ENCODE measurements at places on chromosomes 1 and 21.

DNA sequence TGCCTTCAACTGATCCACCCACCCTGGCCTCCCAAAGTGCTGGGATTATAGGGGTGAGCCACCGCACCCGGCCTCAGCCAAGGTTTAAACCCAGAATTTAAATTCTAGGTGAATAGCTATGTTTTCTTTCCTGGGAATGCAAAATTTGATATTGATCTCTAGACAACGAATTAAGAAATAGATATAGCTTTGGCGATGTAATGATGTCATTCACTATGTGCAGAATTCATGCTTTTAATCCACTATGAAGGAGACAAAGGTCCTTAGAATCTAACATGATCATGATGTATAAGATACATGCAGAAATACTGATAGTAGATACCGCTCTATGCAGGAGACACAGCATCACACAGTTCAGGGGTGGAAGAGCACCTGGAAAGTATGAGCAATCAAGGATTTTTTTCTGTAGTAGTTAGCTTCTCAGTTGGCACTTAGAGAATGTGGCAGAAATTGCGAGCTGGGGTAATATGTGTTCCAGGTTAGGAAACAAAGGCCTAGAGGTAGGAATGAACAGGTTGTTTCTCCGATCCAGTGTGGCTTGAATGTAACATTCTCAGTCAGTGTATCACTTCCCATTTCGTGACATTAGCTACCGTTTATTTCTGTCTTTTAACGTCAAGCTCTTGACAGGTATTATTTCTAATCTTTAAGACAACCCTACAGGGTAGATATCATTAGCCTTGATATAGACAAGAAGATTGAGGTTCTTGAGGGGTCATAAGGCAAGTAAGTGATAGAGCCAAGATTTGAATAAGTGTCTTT is 3.0 kb upstream of the CEP350 start:
- no peak for DNase-seq

DNA sequence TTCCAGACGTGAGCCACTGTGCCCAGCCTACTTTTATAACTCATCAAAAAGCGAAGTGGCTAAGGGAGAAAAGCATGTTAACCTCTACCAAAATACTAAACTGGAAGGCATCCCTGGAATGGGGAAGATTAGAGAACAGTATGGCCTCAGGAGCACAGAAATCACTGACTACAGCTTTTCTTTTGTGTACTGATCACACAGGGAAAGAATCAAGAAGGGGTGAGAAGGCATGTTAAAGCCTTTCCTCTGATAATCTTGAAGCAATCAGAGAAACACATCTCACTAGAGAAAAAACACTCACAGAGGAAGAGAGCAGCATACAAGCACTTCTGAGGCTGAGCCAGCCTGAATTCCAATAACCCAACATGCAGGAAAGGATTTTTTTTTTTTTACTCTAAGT is 10.7 kb downstream of the PCAT6 start:
- no peak for DNase-seq

DNA sequence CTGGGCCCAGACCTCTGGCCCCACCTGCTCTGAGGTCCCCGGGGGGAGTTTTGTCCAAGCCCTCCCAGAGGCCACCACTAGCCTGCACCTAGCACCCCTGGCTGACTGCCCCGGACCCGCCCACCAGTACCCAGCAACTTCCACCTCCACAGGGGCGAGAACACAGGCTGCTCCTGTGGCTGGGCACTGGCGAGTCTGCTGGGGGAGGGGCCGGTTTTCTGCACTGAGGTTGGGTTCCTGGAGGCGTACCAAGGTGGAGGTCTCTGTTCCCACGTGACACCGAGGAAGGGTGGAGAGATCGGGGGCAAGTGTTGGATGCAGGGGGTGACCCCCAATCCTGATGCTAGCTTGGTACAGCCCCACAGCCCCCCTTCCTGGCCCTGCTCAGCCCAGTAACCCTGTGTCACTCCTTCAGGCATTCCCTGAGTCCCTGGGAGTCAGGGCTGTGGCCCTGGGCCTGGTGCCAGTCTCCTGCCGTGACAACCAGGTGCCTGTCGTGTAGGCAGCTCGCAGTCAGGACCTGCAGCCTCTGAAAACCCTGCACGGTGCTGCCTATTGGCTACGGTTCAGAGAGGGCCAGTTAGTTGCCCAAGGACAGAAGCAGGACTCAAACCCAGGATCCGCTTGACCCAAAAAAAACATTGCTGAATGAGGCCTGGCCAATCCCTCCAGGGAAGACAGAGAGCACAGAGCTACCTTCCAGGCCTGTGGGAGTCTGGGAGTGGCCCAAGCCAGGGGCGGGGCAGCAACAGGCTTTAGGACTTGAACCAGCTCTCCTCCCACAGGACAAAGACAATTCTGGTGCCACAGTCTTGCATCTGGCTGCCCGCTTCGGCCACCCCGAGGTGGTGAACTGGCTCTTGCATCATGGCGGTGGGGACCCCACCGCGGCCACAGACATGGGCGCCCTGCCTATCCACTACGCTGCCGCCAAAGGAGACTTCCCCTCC is 3.1 kb downstream of the ESPN start:
- DNase-seq = no peak

GRCh38 chr1:99673315-99673714 is 27.4 kb downstream of the PALMD start:
- no peak for DNase-seq

DNA sequence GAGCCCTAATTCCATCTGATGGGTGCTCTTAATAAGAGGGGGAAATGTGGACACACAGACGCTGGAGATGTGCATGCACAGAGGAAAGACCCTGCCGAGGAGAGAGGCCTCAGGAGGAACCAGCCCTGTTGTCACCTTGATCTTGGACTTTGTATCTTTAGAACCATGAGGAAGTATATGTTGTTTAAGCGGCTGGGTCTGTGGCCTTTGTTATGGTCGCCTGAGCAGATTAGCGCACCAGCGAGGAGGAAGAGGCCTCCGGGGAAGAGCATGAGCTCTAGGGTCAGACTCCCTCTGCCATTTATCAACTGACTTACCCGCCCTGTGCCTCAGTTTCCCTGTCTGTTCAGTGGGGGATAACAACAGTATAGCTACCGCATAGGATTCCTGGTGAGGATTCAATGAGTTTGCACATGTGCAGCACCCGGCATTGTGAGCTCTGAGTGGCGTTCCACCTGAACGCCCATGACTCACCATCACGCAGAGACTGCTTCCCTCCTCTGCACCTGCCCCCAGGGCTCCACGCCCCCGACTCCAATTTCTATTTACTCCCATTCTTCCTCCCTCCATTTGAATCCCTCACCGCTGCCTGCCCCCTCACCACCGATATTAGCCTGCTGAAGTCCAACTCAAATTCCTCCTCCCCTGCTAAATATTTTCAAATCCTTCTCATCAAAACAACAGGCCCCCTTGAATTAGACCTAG is 67.2 kb downstream of the ATP5PO start:
- no peak for DNase-seq

DNA sequence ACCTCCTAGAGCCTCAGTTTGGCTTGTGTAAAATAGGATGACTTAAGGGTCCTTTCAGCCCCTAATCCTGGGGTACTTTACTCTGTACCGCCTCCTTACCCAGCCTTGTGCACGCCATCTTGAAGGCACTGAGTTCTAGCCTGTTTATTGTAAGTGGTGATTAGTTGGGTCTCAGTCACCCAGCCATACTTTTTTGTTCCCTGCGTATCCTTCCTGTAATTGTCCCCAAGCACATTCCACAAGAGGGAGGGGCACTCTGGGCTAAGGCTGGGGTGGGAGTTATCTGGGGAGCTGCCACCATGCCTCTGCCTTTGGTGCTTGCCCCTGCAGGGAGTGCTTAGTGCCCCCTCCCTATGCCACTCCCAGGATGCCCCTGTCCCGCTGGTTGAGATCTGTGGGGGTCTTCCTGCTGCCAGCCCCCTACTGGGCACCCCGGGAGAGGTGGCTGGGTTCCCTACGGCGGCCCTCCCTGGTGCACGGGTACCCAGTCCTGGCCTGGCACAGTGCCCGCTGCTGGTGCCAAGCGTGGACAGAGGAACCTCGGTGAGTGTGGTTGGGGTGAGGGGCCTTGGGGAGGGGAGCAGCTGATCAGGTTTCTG is 856 bp downstream of the FDPS start:
- no peak for DNase-seq

DNA sequence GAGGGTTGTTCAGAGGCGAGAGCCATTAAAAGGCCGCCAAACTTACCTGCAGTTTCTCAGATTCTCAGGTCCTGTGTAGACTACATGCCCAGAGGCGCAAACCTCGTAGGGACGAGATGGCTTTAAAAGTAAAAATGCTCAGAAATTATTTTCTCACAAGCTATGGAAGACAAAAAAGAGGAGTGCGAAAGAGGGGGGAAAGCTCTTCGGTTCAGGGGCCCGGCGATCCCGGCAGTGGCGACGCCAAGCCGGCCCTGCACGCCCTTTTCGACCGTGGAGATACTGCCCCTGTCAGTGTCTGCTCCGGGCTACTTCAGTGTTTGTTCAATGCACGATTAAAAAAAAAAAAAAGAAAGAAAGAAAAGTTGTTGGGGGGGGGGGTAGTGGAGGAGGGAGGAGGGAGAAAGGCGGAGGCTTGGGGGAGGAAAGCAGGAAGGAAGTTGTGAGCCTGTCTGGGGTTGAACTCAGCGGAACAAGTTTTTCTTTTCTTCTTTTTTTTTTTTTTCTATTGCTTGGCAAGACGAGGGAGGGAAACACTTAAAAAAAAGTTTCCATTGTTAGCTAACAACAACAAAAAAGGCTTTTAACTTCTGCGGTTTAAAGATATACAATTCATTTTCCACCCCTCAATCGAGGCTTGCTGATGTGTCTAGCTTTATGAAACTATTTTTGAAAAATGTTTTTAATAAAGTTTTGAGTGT is at the start of gene ITPKB:
ITPKB (minus strand) TSS at position 288 of the 701 bp plus-strand sequence. CDS start 1,824 bp downstream, outside the sequence.
- DNase-seq = no peak

- DNase-seq = no peak
Measured at GRCh38 chr1:232317350-232317749, 312.6 kb downstream of the SIPA1L2 start.

- DNase-seq = no peak
Measured at GRCh38 chr1:40853885-40854170, 8.3 kb downstream of the CITED4 start.

DNA sequence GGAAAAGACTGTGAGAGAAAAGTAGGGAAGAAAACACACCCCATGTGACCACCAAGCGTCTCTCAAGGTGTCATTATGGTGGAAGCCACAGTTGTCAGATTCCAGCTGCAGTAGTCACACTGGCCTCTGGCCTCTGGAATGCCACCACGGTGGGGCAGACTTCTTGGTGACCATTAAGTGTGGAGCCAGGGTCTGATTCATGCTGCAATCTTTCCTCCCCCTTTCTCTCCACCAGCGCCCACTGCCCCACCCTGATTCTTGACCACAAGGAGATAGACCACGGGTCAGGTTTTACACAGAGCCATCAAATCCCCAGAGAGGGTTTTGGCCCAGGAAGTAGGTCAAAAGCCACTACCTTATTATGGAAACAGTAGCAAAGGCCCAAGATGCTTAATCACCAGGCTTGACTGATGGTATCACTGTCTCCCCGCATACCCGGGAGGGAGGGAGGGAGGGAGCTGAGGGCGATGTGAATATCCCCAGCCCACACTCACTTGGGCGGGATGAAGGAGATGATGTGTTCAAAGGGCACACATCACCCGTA is 52.7 kb upstream of the GRHL3 start:
- no peak for DNase-seq

DNA sequence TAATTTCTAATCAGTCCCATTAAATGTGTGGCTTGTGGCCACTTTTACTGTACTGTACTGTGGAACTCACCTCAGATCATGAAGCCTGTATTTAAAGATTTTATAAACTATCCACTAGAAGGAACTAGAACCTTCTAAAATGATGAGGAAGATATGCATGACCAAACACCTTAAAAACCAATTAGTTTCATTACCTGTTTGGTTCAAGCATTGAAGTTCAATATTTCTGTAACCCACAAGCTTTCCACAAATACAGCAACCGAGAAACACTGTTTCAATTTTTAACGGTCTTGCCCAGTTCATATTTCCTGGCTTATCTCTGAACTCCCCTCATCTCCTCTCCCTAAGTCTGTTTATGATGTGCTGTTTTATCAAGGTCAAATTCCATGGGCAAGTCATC is 264.3 kb upstream of the PLD5 start:
- no peak for DNase-seq

DNA sequence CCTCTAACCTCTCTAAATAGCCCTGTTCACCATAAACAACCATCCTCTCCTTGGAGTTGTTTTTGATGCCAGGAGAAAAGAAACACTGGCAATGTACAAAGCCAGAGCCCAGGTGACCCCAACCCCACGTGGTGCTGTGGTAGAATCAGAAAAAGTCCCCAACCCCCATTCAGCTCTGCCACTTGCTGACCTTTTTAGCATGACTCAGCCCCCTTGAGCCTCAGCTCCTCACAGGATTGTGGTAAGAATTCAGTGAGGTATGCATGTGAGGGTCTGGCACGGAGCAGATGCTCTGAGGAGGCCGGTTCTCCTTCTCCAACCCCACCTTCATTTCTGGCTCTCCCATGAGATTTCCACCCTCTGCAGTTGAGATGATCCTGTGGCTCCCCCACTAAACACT is 11.1 kb upstream of the CHI3L1 start:
- DNase-seq = no peak

All from NCI-H1930 (cell line).